Stimulated activated CD8-positive, alpha-beta memory T cell treated with anti-CD3 and anti-CD28 coated beads, Interleukin-4, amount 100 ng/mL, for 4 hours (primary cell): ENCODE measurements at places on chromosomes 4 and X.

- no peak for DNase-seq
Measured at GRCh38 chr4:17091104-17091503, 192.7 kb upstream of the LDB2 start.

DNA sequence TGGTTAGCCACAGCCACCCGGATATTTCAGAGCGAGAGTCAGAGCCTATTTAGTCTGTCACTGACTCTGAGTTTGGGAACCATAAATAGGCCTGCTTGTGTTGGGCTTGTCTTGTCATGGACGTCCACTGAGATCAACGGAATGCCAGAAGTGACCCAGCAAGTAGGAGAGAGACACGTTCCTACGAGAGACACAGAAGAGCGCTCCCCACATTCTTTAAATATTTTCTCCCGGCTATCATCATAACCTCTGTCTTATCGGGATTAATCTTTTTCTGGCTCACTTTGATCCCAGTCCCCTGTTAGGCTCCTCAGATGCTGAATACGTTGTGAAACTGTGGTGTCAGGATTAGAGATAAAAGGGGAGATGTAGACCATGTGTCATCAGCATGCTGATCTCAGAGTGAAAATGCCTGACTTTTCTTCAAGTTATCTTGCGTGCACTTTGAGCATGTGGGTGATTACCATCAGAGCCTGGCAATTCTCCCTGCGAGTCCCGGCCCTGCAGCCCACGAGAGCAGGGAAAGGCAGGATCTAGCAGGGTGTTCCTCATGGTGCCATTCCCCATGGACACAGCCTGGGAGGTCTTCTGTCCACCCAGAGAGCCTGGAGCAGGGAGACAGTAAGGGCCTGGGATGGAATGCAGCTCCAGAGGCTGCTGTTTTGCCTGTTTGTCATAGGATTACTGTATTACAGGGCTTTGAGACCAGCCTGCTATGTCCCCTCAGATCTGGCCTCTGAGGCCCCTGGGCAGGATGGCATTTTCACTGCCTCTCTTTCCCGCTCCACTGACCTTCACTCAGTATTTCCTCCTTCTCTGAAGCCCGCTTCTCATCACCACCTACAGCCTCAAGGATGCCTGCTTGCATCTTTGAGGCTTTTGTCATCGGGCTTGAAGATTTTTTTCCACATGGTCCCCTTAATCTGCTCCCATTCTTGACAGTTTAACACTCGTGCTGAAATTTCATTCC, 2.8 kb upstream of the TENM3 start:
- no peak for DNase-seq

GRCh38 chrX:111634823-111635729, 45.9 kb upstream of the ALG13 start:
- no peak for DNase-seq

DNA sequence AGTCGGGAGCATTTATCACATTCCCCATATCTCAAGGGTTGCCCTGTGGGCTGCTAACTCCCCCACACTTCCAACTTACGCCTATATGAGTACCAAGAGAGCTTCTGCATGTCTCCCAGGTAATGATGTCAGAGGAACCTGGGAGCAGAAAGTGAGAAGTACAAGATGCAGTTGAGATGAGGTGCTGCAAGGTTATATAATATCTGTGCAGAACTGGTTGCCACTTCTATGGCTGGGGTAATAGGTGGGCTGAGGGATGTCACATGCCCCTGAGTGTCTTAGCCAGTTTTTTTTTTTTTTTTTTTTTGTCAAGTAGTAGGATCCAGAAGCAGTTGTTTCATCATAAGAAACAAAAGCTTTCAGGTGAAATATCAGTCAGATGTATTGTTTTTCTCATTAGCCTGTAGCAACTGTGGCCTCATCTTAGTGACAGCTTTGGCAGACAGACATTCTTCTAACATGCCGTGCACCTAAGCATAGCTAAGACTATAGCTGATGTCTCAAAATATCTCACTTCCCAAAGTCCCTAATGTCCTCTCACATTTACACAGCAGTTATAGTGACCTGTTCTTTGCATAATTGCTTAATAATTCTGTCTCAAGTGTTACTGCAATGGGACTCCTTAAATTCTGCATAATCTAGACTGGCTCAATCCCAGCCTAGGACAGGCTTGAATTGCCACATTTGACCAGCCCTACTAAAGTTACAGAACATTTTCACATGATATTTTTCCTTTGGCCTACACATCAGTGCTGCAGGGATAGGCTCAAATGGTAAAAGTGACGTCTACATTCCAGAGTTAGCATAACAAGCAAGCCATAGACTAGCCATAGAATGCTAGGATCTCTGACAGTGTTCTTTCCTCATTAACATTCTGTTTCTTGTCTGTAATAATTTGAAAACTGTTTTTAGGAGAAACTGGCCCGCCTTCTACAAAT, 17.9 kb upstream of the MAOB start:
- DNase-seq = no peak

DNA sequence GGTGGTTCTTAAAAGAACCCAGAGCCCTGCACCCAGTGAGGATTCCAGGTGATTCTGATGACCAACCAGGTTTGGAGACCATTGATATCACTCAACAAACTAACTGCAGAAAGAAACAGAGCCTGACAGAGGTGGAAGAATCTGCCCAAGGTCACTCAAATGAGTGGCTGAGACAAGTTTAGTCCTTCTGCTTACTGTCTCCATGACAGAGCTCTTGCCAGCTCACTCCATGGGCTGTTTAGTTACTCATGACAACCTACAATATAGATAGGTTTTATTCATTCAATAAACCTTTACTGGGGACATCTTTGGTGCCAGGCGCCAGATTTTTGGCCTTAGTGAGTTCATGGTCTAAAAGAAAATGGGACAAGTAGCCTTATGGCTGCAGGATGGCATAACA, 124.3 kb downstream of the RAB28 start:
- DNase-seq = no peak

DNA sequence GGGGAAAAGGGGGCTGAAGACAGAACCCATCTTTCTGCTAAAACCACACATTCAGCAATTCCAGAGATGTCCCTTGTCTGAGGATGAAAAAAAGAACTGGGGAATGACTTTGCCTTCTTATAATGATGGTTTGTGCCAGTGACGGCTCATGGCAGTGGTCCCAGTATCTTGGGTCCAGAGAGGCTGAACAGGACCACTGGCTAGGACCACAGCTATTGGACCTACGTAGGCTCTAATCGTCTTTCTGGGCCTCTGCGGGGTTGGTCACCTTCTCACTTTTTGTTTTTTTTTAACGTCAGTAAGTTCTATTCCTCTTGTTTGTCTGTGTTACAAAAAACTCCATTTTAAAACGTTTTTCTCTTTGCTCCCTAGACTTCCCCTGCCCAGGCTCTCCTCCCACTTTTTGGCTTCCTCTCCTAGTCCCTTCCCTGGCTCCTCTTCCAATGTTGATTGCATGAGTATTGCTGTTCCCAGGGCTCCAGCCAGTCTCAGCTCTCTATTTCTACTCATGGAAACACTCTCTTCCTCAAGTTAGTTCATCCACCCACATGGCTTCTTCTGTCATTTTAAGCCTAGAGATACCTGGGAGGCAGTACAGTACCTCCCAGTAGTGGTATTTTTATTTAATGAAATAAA, 52.6 kb upstream of the STX18 start:
- DNase-seq = no peak

DNA sequence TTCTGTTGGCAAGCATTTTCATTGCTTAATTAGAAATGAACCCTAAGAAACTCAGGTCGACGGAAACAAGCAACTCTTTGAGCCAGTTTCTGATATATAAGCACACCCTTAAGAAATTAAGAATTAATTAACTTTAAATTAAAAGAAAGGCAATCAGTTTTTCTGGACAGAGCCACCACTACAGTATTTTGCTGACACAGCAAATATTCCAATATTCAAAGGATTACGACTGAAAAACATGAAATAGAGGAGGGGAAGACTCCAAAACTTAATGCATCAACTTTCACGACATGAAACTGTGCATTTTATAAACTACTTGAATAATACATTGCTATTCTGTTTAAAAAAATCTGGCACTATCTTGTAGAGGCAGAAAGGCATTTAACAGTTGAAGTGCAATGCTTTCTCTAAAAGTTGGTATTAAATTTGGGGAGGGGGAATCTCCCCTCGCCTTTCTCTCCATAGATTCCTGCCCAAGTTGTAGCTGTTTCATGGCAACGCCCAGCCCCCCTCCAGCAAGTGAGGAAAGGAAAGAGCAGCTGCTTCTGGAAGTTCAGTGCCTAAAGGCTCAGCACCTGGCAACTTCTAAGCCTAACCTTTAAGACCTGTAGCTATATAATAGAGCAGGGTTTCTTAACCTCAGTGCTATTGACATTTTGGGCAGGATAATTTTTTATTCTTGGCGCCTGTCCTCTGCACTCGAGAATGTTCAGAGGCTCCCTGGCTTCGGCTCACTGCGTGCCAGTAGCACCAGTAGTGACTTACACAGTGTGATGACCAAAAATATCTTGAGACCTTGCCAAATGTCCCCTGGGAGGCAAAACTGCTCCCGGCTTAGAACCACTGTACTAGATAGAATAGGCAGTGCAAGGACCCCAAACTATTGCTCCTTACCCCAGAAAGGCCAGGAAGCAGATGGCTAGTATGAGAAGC, 6.7 kb upstream of the ZCCHC18 start:
- no peak for DNase-seq

- DNase-seq = no peak
Measured at GRCh38 chr4:85228264-85228663, 246.7 kb upstream of the ARHGAP24 start.

- DNase-seq = no peak
Measured at GRCh38 chrX:132433001-132433400, 55.8 kb downstream of the MBNL3 start.

DNA sequence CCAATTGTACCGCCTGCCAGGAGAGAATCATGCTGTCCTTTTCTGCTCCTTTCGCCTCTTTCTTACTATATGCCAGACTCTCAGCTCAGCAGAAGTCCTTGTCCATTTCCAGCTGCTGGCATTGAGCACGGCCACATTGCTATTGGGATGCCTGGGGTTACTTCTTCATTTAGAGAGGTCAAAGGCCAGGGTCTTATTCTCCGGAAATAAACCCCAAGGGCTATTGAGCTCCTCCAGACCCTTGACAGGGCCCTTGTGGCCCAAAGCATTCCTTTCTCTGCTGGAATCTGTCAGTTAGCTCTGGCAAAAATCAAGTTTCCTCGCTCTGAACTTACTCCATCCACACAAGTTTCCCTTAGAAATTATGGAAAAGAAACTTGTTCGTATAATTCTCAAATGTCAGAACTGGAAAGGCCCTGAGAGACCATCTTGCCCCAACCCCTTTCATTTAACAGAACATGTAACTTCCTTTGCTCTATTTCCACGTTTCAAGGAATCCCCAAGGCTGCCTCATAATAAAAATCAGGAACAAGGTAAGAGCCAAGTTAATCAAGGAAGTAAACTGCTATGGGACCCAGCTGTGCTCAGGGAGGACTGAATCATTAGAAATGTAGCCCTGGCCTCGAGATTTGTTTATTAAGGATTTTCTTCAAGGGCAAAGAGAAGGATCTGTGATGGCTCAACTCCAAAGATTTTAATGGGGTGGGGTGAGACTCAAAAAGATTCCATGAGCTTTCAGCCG, 11.8 kb downstream of the AKAP4 start:
- DNase-seq = no peak

DNA sequence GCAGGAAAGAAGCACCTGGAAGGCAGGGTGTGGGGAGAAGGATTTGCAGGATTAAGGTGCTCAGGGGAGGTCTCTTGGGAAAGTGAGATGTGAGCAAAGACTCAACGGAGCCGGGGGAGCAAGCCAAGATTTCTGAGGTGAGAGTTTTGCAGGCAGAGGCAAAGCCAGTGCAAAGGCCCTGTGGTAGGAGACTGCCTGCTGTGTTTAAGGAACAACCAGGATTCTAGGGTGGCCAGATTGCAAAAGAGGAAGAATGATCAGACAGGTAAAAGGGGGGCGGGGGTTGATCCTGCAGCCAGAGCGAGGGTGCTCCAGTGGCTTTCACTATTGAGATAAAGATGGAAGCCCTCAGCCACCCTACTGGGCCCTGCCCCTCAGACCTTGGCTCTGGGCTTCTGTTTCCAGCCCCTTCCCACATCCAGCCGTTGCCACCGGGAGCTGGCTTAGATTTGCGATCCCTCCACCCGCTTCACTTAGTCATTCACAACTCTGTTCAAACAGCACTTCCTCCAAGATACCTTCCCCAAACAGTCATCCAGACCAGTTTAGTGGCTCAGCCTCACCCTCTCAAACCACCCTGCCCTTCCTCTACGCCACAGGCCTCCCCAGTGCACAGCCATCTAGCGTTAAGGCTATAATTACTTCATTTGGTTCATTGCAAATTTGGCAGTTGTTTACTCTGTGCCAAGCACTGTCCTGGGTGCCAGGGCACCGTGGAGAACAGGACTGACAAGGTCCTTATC, 23.3 kb upstream of the BCOR start:
- DNase-seq = no peak

DNA sequence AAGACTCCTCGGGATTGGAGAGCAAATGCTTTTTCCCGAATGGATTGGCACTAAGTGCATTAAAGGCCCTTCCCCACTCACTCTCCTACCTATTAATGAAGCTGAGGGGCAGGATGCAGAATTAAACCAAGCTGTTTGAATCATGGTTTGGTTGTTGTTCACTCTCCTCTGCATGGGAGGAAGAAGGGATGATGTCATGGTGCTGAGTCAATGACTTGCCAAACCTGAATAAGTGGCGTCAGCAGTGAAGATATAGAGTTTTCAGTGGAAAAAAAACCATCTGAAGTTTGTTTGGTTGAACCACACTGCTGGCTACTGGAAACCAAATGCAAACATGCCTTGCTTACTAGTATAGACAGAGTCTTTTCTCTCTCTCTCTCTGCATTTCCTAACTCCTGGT, 19.8 kb upstream of the ZXDA start:
- DNase-seq = no peak

DNA sequence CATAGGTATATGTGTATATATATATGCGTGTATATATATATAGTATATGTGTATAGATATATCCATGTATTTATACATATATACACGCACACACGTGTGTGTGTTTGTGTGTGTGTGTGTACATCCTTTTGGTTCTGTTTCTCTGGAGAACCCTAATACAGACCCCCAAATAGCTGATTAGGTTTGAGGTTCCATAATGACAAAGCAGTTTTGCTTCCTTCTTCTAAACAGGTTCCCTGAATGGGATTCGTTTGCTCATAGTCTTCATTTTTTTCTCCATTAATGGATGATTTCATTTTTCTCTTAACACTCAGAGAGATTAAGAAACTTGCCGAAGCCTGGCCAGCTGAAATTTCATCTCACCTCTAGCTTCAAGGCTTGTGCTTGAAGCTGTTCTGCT, 234.0 kb upstream of the BCOR start:
- no peak for DNase-seq
